ENCODE measurements at places on chromosomes 7 and 10.

DNA sequence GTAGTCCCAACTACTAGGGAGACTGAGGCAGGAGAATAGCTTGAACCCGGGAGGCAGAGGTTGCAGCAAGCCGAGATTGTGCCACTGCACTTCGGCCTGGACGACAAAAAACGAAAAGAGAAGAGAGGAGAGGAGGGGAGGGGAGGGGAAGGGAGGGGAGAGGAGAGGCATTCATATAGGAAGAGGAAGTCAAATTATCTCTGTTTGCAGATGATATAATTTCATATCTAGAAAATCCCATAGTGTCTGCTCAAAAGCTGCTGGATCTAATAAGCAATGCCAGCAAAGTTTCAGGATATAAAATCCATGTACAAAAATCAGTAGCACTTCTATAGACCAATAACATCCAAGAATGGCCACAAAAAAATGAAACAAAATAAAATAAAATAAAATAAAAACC lies 120.3 kb downstream of the LMBR1 start:
- no peak for DNase-seq

GRCh38 chr10:104937567-104937966 lies 296.5 kb downstream of the SORCS3 start:
- DNase-seq: no peak

DNA sequence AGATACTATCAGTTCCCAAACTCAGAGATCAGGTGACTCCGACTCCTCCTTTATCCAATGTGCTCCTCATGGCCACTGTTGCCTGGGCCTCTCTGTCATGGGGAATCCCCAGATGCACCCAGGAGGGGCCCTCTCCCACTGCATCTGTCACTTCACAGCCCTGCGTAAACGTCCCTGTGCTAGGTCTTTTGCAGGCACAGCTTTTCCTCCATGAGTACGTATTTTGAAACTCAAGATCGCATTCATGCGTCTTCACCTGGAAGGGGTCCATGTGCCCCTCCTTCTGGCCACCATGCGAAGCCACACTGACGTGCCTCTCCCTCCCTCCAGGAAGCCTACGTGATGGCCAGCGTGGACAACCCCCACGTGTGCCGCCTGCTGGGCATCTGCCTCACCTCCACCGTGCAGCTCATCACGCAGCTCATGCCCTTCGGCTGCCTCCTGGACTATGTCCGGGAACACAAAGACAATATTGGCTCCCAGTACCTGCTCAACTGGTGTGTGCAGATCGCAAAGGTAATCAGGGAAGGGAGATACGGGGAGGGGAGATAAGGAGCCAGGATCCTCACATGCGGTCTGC lies 162.2 kb downstream of the EGFR start:
- DNase-seq: no peak

DNA sequence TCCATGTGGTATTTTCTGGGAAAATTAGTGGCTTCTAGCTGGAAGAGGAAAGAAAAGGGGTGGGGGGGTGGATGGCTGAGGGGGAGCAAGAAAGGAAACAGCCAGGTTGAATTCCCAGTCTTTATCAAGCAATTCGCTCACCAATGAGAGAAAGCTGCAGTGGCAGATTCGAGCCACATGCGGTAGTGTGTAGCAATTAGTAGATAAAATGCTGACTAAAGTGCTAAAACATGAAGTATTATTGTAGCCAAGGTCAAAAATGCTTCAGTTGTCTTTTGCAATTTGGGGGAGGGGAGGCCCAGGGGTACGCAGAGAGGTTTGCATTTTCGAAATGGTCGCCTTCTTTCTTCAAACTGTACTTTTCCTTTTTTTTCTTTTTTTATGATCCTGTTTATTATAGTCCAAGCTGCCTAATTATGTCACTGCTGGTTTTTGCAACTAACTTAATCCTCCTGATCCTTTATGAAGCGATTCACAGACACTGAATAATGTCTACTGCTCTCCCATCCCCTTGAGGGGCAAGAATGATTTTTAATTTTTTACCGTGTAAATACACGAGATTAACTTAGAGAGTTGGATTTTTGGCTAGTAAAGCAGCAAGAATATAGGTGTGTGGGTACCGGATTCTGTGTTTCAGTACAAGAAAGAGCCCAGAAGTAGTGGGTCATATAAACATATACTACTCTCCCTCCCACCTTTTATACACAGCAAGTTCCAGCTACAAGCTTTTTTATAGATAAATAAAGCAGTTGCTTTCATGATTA lies 3.6 kb upstream of the ARID5B start:
- no peak for DNase-seq

- DNase-seq: no peak
Observed at GRCh38 chr10:80283119-80283518, 6.3 kb downstream of the MAT1A start.

DNA sequence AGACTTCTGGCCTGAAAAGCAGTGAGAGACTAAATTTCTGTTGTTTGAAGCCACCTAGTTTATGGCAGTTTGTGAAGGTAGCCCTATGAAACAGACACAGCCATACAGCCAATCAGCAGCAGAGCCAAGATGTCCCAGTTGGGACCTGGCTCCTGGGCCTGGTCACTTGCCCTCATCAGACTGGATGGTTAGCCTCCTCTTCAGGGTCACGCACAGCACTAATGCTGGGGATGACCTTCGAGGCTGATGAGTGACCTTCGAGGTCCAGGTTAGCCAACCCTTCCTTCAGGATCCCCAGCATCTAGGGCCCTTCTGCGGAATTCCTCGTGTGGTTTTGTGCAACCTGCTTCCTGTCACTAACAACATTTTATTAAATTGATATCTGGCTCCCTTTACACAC lies 229.7 kb downstream of the FANK1 start:
- DNase-seq: no peak

GRCh38 chr7:148868378-148868674 lies 15.8 kb downstream of the EZH2 start:
- DNase-seq: no peak

DNA sequence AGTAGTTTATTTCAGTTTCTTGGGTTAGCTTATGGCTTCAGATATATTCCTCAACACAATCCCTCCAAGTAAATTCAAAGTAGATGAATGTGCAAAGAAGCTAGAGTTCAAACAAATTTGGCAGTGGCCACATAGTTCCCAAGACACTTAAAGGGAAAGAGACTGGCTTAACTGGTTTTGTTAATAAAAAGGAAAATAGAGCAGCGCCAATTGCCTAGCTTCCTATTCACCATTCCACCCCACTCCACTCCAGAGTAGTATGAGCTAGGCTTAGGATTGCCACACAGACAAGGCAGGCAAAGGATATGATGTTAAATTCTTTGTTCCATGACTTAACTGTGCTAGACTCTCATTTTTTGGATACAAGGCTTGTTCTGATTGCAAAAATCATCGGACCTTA lies 2.0 kb downstream of the XRCC2 start:
- DNase-seq: no peak

DNA sequence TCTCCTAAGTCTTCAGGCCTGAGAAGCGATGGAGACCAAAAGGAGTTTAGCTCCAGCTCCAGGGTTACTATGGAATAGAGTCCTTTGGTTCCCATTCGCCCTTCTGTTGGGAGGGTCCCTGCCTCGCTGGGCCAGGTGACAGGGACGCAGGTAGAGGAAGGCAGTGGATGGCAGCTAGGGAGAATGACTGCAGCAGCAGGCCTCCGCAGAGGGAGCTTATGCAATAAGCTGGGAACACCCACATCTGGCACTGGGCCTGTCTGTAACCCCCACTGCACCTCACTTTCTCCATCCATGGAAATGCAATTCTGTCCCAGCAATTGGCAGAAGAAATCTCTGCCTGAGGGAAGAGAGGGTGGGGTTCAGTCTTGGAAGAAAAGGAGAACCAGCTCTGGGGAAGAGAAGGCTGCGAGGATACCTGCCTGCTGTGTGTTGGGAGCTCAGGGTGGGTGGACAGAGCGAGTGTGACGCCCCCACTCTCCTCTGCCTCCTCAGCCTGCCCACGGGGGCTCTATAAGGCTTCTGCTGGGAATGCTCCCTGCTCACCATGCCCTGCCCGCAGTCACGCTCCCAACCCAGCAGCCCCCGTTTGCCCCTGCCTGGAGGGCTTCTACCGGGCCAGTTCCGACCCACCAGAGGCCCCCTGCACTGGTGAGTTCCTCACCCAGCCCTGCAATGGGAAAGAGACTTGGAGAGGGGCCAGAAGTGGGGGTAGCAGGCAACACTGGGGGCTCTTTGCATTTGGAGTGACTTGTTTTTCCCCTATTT lies 10.3 kb downstream of the EPHB6 start:
- no peak for DNase-seq

- no peak for DNase-seq
Observed at GRCh38 chr7:21094589-21094988, 307.9 kb upstream of the SP8 start.

DNA sequence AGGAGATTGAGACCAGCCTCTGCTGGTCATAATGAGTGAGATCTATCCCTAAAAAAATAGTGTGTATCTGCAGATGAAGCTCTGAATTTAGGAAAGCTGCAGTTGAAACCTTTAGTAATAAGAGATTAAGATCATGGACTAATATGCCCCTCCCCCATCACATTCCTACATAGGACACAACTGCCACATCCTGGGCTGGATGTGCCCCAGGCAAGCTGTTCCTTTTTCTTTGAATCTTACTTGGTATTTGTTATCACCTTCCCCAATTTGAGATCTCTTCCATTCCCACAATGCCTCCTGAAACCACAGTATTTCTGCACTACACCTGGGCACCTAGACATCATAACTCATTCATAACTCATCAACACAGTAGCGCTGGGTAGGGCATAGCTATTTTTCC lies 74.1 kb downstream of the DOCK1 start:
- no peak for DNase-seq

GRCh38 chr10:127216274-127216673 lies 19.9 kb upstream of the INSYN2A start:
- no peak for DNase-seq

DNA sequence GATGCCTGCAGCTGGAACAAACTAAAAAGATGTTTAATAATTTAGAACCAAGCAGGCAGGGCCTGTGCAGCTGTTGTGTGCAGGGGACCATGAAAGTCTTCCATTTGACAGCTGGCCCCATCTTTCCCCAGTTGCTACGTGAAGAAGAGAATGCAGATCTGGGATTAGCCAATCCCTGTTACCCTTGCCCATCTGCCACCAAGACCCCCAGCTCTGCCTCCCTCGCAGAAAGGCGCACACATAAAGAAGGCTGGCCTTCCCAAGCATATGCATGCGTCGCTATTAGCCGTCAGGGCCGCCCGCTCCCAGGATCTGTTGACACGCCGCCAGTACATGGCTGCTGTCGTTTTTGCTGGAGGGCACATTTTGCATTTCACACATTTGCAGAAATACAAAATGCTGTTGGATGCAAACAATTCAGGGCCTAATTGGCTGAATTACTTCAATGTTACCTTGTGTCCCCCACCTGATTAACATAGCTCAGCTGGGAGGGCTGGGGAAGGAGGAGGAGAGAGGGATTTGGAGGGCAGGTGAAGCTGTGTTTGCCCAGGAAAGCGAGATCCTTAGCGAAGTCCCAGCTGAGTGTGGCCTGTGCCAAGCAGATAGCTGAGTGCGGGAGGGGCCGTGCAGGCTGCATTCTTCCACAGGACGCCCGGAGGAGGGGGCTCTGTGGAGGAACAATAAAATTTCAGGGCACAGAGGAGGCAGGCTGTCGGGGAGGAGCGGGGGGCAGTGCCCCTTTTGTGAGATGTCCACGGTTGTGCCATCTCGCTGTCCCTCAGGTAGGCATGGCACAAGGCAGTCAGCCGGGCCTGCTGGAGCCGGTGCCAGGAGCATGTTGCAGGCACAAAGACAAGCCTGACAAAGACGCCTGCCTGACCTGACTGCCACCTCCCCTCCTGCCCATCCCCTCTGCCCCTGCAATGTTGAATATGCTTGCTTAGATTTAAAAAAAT lies 443.0 kb upstream of the MKI67 start:
- no peak for DNase-seq

DNA sequence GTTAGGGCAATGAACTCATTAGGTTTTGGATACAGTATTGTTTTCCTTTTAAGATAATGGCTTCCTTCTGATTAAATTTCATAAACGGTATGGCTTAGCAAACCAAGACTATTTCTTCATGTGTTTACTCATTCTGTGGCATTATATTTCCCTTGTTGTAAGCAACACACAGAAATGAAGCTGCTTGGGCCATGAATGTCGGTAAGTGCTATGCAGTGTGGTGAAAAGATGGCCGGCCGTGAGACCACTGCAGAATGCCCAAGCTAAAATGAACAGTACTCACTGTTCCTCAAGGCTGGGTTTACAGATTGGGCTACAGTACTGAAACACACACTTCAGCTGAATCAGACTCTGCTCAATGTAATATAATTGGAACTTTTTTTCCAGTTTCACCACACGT lies 8.1 kb downstream of the APBB1IP start:
- no peak for DNase-seq

- DNase-seq: peak; percentile 48
Observed at GRCh38 chr7:1531979-1532455, 1.5 kb downstream of the MAFK start.

DNA sequence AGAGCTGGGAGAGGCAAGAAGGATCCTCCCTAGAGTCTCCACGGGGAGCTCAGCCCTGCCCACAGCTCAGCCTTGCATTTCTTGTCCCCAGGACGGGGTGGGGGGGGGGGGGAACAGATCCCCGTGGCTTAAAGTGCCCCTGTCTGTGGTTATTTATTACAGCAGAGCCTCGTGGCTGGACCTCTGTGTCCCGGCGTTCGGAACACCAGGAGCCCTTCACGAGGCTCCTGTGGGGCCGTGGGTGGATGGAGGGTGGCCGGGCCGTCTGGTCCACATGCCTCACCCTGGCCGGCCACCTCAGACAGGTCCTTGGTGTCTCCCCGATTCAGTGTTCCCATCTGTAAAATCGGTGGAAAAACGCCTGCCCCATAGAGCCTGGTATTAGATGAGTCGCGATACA lies 37.9 kb downstream of the FAM20C start:
- DNase-seq: no peak

DNA sequence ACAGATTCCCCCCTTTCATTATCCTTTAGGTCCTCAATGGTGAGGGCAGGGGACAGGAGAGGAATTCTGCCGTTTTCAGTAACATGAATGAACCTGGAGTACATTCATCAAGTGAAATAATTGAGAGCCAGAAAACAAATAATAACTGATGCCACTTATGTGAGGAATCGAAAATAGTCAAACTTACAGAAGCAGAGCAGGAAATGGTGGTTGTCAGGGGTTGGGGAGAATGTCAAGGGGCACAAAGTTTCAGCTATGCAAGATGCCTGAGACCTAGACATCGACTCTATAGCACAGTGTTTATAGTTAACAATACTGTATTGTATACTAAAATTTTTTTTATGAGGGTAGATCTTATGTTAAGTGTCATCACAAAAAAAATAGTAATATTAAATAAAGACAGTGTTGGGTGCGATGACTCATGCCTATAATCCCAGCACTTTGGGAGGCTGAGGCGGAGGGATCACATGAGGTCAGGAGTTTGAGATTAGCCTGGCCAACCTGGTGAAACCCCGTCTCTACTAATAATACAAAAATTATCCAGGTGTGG lies 1219.8 kb downstream of the GATA3 start:
- DNase-seq: no peak
